ENCODE measurements at places on chromosomes 1 and 21. TPM values are rescaled to one million over a fixed set of nuclear protein-coding genes. Genes with fewer than 3 reads are reported as not detected.

DNA sequence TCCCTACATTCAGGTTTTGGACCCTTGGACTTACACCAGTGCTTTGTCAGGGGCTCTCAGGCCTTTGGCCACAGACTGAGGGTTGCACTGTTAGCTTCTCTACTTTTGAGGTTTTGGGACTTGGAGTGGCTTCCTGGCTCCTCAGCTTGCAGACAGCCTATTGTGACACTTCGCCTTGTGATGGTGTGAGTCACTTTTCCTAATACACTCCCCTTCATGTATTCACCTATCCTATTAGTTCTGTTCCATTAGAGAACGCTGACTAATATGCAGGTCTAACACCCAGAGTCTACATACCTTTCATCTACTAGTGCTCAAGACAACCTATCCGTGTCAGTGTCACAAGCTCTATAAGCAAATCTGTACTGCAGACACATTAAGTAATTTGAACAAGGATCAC, 605.3 kb downstream of the KCNT2 start:
- DNase-seq: no peak

DNA sequence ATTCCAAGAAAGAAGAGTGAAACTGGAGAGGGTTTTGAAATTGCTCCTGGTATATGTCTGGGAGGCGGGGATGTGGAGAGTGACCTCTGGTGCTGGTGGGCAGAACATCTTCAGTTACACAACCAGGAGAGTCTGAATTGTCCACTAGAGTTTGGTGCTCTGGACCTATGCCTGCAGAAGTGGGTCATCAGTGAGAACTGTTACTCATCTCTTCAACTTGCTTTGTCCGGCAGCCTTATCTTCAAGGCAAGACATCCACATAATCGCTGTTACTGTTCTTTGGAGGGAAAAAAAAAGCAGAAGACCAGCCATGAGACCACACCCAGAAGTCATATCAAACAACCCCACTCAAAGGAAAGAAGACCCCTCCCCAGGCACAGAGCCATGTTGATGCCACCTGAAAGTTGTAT, 14.9 kb downstream of the SH2D1B start:
- DNase-seq: no peak

Gene ARHGAP30
- 198 TPM for total RNA-seq

DNA sequence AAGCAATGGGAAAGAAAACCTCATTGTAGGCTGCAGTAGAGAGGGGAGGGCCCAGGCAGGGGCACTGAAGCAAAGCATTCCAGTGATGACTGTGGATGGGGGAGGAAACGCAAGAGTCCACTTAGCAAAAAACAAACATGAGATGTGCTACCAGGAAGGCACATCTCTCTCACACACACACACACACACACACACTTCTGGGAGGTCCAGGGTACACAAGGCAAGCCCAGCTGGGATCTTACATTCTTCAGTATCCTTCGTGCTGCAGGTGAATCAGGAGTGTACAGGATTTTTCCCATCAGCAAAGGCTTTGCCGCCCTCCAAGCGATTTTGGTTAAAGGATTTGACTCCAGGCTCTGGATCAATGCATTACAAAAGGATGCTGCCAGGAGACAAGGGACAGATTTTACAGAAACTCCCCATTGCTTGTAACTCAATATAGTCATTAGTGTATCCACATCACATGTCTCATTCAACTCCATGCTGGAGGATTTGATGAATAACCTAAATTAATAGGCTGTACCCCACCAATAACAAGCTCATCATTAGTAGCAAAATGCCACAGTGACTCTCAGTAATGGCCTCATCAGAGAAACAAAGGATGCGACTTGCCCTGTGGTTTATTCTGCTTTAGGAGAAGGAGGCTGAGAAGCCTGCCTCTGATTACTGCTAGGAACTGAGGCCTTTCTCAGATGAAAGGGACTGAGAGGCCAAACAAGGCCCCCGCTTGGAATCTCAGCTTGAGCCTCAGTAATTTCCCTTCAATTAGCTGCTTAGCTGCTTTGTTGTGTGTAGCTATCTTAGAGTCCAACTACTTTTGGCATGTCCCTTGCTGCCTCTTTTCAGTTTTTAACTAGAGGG, 41.6 kb downstream of the ABCA4 start:
- no peak for DNase-seq
